ENCODE measurements at places on chromosomes 3 and 15.

GRCh38 chr15:48774484-48774883 lies 36.4 kb downstream of the CEP152 start:
- DNase-seq = no peak

GRCh38 chr15:61200626-61201025 lies 28.5 kb downstream of the RORA start:
- no peak for DNase-seq

DNA sequence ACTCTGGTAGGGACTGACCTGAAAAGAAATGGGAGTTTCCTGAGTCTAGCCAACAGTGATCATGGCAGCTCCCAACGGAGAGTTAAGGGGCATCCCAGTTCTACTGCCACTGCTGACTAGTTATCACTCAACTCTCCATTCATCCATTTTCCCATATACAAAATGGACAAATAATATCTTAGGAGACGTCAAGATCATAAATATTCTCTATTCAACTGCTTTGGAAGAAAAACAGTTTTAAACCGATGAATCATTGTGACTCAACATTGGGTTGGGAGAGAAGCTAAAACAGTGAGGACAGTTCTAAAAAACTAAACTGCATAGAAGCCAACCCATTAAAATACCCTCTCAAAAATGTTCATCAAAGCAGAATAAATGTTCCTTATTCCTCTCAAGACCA lies 57.6 kb upstream of the CHRM5 start:
- DNase-seq = no peak

DNA sequence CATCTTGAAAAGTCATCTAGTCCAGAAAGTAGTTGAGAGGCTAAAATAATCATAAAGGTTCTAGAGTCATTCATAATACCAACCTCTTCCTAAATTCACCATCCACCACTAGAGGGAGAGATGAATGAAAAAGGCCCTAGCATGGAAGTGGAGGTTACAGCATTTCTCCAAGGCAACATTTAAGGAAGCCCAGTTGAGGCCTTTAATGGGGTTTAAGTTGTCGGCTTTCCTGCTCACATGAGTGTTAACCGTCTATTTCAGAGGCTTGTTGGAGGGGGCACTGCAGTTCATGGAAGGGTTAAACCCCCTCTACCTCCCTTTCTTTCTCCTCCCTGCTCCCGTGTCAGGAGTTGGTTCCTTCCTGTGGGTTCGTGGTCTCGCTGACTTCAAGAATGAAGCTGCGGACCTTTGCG lies 3.8 kb upstream of the SLCO3A1 start:
- DNase-seq = no peak

DNA sequence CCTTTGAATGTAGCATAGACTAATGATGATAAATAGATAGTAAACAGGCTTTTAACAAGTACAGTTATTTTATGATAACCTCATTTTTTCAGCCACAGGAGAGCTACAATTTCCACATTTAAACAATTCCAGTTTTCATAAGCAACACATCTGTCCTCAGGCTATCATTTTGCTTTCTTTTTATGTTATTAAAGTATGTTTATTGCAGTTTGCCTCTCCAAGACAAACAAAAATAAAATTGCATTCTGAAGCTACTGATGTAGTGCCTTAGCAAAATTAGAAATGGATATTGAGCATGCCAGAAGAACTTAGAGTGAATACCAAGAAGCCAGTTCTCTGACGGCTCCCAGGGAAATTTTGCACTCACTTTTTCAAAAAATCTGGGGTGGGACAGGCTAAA lies 140.6 kb upstream of the ABHD17C start:
- DNase-seq = no peak

DNA sequence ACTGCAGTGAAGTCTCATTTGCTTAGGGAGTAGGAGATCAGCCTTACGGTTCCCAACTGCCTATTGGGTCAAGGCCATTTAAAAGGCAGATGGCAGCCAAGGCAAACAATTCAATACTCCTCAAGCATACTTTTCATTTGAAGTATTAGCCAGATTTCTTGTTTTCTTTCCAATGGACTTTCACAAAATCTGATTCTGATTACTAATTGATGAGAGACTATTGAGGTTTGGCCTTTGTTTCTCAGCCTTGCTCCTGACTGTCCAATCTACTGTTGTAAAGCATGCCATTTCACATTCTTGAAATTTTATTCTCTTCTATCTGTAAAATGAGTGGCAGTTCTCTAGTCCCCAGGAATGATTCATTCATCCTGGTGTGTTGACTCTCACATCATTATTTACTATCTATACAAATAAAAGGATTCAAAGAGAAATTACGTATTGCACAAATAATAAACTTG lies 166.2 kb upstream of the TGFBR2 start:
- DNase-seq = no peak

- DNase-seq = no peak
Observed at GRCh38 chr15:82843566-82843965, 34.1 kb downstream of the WHAMM start.

GRCh38 chr3:150177673-150178381 lies 207.1 kb upstream of the PFN2 start:
- DNase-seq = no peak

DNA sequence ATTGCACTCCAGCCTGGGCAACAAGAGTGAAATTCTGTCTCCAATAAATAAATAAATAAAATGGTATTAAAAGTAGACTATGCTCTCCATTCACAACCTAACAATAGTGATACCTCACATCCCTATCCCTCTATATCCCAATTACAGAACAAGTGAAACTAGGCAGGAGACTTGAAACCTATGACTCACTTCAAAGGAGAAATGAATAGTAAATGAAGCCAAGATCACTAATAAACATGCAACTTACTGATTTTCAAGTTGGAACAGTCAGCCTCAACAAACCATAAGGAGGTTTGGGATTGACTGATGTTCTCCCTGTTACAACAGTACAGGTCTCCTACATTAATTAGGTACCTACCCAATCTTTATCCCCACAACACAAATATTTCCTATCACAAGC lies 103.4 kb downstream of the GSK3B start:
- DNase-seq = no peak

DNA sequence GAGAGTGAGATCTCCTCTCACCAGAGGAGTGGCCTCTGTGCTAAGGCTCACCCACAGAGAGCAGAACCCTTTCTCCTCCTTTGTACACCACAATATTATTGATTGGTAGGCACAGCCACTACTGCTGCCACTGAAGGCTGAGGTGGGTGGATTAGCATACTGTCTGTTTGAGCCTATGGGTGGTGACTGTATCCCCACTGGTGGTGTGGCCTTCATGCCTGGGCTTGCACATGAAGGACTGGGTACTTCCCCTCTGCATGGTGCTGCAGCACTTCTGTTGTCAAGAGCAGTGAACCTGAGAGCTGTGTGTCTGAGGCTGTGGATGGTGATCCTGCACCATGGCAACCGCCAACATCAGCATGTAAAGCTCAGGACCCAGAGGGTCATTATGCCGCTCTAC lies 35.7 kb upstream of the NECTIN3 start:
- no peak for DNase-seq

GRCh38 chr3:133965013-133965570 lies 64.6 kb downstream of the SLCO2A1 start:
- no peak for DNase-seq

GRCh38 chr3:148999806-149000205 lies 8.5 kb downstream of the GYG1 start:
- DNase-seq = no peak

- DNase-seq = no peak
Observed at GRCh38 chr3:132145833-132146232, 111.0 kb upstream of the CPNE4 start.

- no peak for DNase-seq
Observed at GRCh38 chr3:50314342-50314741, 8.2 kb downstream of the HYAL2 start.

GRCh38 chr3:186452517-186452916 lies 90.5 kb upstream of the DGKG start:
- no peak for DNase-seq

- no peak for DNase-seq
Observed at GRCh38 chr3:47859956-47860605, 57.1 kb downstream of the DHX30 start.

GRCh38 chr15:35444557-35445204 lies 101.3 kb downstream of the DPH6 start:
- no peak for DNase-seq

GRCh38 chr15:55981582-55982249 lies 11.7 kb downstream of the NEDD4 start:
- no peak for DNase-seq

GRCh38 chr3:16031434-16031833 lies 143.0 kb upstream of the GALNT15 start:
- DNase-seq = no peak
